ENCODE measurements at places on chromosomes 7 and 10.

DNA sequence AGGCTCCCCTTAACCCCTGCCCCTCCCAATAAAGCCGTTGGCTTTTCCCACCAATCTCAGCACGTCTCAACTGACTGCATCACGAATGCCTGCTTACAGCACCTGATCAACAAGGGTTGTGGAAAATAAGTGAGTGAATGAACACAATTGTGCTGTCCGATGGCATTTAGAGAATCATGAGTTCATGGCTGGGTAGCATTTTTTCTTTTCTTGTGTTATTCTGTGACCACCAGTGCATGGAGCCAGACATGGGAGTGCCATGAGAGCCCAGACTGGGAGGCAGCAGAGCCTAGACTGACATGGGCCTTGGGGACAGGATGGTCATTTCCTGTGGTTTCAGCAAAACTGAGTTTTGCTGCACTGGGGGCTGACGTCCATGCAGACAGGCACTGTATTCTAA lies 254.1 kb upstream of the IGFBP3 start:
- no peak for DNase-seq

DNA sequence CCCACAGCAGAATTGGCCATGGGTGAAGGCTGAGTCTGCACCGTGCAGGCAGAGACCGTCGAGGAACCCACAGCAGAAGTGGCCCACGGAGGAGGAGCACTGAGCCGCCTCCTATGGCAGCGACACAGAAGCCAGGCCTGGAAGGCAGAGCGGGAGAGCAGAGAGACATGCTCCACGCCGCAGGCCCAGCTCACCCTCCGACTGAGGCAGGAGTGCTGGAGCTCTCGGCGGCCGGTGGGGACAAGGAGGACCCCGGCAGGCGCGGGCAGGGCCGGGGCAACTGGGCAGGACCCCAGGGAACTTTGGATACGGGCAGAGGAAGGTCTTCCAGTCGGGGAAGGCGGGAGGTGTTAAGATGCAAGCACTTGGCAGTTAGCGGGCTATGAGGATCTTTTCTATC lies 420.4 kb downstream of the DNAJB6 start:
- no peak for DNase-seq

DNA sequence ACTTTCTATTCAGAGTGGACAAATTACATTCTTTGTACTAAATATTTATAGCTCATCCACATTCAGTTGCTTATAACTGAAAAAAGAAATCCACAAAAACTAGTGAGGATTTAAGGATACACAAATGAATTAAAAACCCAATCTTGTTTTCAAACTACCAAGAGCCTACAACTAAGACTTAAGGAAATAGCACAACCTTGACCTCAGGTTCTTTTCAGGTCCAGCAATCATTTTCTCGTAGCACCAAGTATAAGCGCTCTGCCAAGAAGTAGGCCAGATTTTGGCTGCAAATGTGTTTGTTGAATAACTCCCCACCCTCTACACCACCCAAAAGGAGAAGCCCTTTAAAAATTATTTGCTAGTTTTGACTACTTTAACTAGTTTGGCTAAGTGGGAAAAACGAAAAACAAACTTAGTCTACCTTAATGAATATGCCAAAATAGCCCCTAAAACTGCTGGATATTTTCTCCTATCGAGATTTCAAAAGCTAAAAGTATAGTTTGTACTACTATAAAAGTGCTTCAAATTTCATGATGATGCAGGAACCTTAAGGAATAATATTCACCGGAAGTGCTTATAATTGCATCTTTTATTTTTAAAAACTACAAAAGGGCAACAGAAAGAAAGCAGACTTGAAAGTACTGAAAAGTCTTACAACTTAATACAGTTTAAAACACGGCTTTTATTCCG lies 2.7 kb upstream of the KMT2E start:
- no peak for DNase-seq

GRCh38 chr7:47771990-47772360 lies 176.3 kb downstream of the PKD1L1 start:
- no peak for DNase-seq

- DNase-seq = no peak
Observed at GRCh38 chr7:85805656-85806055, 618.8 kb upstream of the SEMA3D start.

DNA sequence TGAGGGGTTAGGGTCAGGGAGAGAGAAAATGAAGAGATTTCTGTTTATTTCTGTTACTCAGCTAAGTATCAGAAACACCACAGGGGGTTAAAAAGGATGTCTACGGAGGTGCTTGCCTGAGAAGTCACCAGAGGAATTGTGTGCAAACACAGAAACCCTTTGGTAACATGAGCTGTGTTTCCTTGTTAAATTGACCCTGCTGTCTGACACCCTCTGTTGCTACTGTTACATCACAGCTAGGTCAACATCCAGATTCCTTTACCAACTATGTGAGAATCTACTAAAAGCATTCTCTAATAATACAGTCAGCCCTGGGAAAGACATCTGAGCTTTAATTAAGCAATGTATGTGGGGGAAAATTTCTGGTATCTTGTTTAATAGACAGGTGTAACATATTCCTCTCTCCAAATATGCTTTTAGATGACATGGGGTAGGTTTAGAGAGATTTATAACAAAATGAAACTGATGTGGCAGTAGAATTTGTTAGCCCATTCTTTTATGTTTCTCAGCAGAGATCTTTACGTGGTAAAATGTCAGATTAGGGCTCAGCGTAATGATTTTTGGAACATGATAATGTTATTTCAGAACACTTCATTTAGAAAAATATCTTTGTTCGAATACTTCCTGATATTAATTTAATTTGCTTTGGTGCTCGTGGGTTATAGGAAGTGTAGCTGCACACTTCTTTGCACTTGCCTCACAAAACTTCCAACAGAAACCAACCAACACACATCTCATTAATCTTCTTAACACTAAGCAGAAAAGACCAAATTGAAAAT lies 168.0 kb upstream of the AHR start:
- DNase-seq = peak; percentile 85

DNA sequence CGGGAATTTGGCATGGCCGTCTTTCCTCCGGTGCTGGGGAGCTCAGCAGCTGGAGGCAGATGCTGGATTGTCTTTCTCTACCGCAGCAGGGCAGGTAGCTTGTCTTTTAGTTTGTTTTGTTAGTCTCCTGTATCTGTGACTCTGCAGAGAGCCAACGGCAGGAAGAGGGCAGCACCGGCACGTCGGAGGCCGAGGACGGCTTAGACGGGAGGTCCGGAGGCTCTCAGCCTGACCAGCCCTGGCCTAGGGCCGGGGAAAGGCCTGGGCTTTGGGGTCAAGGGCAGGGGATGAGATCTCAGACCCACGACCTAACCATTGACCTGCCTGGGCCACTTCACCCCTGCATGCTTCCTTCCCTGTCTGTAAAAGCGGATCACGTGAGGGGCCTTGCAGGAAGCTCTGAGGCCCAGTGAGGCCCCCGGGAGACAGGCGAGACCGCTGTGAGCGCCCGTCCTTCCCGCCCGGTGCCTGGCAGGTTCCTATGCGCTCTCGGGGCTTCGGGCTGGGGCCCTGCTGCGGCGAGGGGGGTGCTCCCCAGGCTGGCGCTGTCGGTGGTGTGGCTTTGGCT lies 72.7 kb downstream of the LHPP start:
- DNase-seq = no peak

DNA sequence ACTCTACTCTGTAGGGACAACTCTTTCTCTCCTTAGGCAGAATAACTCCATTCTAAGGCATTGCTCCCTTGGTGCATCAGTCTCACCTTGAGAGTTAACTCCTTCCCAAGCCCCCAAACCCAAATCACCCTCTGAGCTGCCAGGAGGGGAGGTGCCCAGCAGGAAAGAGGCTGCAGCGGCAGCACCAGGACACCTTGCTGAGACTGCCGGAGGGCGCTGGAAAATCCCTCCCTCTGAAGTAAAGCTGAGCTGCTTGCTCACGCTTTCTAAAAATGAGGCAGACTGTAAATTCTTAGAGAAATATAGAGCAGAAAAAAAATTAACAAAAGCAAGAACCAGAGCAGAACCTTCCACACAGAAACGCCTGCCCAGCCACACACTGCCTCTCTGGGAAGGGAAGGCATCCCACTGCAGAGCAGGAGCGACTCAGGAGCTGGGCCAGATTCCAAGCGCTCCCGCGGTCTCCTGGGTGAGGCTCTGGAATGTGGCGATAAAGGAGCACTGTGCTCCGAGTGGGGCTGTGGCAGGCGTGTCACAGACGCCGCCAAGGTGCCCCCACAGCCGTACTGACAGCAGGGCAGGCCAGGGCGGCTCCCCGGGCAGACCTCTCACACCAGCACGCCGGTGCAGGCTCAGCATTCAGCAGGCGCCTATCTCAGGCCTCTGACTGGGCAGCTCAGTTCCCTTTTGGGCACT lies 202.1 kb downstream of the TNS3 start:
- peak; percentile 82 for DNase-seq

All from LHCN-M2 (cell line).